Activated T-helper 1 cell treated with anti-CD3 and anti-CD28 coated beads, Interleukin-12 subunit alpha, Interleukin-12 subunit beta, Interleukin-2, Interleukin-4 antibody, amounts not matched to agents 30 ng/mL and 10 ng/mL and 1 ng/mL, durations not matched to agents 14 hours and 24 hours and 36 hours (primary cell): ENCODE measurements at places on chromosomes 4 and X.
A peak's percentile ranks its signal among the peaks of the same experiment; 100 is the strongest.

DNA sequence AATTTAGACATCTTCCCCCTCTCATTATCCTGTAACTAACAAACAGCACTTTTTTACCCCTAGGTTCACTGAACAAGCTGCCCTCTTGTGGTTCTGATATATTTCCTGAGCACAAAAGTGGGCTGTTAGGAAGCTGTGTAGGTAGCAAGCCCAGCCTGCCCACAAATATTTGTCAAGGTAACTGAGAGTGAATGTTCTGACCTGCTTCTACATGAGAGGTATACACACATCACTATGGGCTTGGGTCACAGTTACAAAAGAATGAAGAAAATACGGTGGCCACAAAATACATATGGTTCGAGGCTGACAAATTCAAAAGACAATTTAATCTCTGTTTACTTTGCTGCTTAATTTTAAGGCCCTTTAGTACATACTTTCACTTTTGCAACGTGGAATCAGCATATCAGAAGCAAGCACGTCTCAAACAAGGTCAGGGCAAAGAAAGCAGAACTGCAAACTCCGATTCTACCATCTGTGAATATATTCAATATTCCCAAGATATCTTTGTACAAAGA, 78.7 kb downstream of the RBM47 start:
- peak overlapping the region; percentile 84 for H3K4me3 ChIP-seq
- H3K4me1 ChIP-seq: peaks cover 65% of the 10 kb centered on the region
- H3K27ac ChIP-seq: peak overlapping the region; percentile 81
- peaks cover 4% of the 10 kb centered on the region for H3K36me3 ChIP-seq
- no peaks in the 10 kb centered on the region for H3K27me3 ChIP-seq
- DNase-seq: peak; percentile 37

DNA sequence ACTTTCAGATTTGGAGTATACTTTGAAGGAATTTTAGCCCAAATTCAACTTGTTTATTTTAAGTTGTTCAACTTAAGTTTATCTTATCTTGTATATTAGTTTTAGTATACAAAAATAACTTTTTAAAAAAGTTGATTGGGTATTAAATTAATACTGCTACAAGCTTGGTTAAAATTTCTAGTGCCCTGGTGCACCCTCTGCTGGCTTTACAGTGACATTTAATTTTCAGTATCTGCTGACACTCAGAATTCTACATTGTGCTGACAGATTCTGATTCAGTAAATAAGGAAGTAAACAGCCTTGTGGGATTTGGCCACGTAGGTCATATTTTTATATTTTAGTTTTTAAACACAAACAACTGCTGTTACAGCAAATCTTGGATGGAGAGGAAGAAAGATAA, 2.9 kb downstream of the EDA start:
- H3K4me1 ChIP-seq: peaks cover 19% of the 10 kb centered on the region
- H3K27me3 ChIP-seq: peaks cover 9% of the 10 kb centered on the region
- no peak for DNase-seq
- H3K4me3 ChIP-seq: no peak overlapping the region
- peaks cover 1% of the 10 kb centered on the region for H3K36me3 ChIP-seq

DNA sequence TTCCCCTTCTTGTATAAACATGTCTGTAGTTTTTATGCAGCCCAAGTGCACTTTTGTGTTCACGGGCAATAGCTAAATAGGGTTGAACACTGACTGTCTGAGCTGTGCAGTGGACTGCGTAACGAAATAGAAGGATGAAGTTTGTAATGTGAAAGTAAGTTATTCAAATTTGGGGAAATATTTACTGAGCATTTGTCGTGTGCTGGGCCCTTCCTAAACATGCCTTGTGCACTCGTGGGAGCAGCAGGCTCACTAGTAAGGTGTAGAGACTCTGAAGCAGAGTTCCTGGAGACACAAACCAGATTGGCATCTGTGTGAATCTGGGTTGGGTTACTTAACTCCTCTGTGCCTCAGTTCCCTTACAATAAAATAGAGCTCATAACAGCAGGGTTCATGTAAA, 51.7 kb upstream of the C1QTNF7 start:
- no peak for DNase-seq
- H3K4me1 ChIP-seq: peaks cover 46% of the 10 kb centered on the region
- H3K36me3 ChIP-seq: no peaks in the 10 kb centered on the region
- no peak overlapping the region for H3K27ac ChIP-seq

GRCh38 chr4:168131196-168131595, 38.9 kb downstream of the ANXA10 start:
- H3K36me3 ChIP-seq: no peaks in the 10 kb centered on the region
- H3K4me1 ChIP-seq: no peaks in the 10 kb centered on the region
- H3K27me3 ChIP-seq: peaks cover 2% of the 10 kb centered on the region
- H3K27ac ChIP-seq: no peak overlapping the region
- no peak for DNase-seq

DNA sequence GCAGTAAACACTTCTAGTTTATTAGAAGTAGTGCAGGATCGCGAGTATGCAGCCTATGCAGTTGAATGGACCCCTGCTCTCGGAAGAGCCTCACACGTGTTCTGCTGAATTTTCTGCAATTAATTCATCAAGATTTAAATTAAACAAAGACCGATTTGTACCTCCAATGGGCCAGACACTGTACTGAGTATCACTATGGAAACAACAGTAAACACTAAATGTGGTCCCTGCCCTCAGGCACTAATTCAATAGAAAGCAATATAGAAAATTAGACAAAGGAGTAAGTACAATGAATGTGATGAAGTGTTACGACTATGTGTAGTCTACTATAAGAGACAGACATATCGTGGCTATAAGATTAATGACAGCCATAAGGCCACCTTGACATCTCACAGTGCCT, 740.3 kb upstream of the FRG1 start:
- H3K27me3 ChIP-seq: peaks cover 3% of the 10 kb centered on the region
- H3K4me3 ChIP-seq: no peak overlapping the region
- peaks cover 21% of the 10 kb centered on the region for H3K4me1 ChIP-seq

DNA sequence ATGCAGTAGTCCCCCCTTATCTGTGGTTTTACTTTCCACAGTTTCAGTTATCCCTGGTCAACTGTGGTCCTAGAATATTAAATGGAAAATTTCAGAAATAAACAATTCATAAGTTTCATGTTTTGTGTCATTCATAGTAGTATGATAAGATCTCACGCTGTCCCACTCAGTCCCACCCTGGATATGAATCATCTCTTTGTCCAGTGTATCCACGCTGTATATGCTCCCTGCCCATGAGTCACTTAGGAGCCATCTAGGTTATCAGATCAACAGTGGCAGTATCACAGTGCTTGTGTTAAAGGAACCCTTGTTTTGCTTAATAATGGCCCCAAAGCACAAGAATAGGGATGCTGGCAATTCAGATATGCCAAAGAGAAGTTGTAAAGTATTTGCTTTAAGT, 16.2 kb upstream of the SYTL4 start:
- H3K27me3 ChIP-seq: peaks cover 2% of the 10 kb centered on the region
- no peak for DNase-seq
- H3K27ac ChIP-seq: no peak overlapping the region
- H3K36me3 ChIP-seq: no peaks in the 10 kb centered on the region
- H3K4me1 ChIP-seq: no peaks in the 10 kb centered on the region
- H3K4me3 ChIP-seq: no peak overlapping the region

GRCh38 chr4:98352396-98352795, 91.2 kb downstream of the RAP1GDS1 start:
- no peaks in the 10 kb centered on the region for H3K27me3 ChIP-seq
- no peaks in the 10 kb centered on the region for H3K4me1 ChIP-seq
- peaks cover 26% of the 10 kb centered on the region for H3K36me3 ChIP-seq
- H3K27ac ChIP-seq: no peak overlapping the region
- DNase-seq: no peak
- no peak overlapping the region for H3K4me3 ChIP-seq

DNA sequence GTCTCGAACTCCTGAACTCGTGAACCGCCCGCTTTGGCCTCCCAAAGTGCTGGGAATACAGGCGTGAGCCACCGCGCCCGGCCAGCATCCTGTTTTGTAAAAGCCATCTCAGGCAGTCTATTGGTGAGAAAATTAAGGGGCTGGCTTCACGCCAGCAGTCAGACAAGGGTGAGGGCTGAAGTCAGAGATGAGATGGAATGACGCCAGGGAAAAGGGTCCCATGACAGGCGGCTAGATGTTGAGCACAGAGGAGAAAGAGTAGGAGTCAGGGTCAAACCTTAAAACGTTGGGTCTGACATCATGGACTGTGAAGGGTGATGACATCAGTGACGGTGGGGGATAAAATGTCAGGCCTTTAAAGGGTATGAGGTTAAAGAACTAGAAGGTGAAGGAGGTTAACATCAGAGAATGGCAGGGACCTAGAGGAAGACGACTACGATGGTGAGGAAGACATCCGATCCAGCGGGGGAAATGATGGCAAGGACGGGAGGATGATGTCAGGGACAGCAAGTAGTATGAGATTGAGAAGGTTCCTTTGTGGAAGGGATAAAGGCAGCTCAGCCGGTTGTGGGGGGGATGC, 504 bp upstream of the RBM3 start:
- peaks cover 28% of the 10 kb centered on the region for H3K36me3 ChIP-seq
- no peaks in the 10 kb centered on the region for H3K27me3 ChIP-seq
- H3K27ac ChIP-seq: peak overlapping the region; percentile 100
- no peak for DNase-seq
- H3K4me3 ChIP-seq: peak overlapping the region; percentile 99

- DNase-seq: no peak
- no peak overlapping the region for H3K27ac ChIP-seq
- H3K4me3 ChIP-seq: no peak overlapping the region
These were observed 332.1 kb downstream of the PABPC4L start for GRCh38 chr4:133869486-133869885.

DNA sequence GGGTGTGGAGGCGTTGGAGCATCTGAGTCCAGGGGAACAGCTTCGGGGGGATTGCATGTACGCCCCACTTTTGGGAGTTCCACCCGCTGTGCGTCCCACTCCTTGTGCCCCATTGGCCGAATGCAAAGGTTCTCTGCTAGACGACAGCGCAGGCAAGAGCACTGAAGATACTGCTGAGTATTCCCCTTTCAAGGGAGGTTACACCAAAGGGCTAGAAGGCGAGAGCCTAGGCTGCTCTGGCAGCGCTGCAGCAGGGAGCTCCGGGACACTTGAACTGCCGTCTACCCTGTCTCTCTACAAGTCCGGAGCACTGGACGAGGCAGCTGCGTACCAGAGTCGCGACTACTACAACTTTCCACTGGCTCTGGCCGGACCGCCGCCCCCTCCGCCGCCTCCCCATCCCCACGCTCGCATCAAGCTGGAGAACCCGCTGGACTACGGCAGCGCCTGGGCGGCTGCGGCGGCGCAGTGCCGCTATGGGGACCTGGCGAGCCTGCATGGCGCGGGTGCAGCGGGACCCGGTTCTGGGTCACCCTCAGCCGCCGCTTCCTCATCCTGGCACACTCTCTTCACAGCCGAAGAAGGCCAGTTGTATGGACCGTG, 2.2 kb downstream of the AR start:
- no peak for DNase-seq
- no peak overlapping the region for H3K27ac ChIP-seq
- H3K27me3 ChIP-seq: peaks cover 18% of the 10 kb centered on the region
- no peaks in the 10 kb centered on the region for H3K36me3 ChIP-seq
- no peak overlapping the region for H3K4me3 ChIP-seq
- H3K4me1 ChIP-seq: no peaks in the 10 kb centered on the region

- H3K36me3 ChIP-seq: no peaks in the 10 kb centered on the region
- DNase-seq: no peak
- H3K27me3 ChIP-seq: peaks cover 3% of the 10 kb centered on the region
- H3K4me3 ChIP-seq: no peak overlapping the region
- H3K27ac ChIP-seq: no peak overlapping the region
These were observed 3.0 kb downstream of the ANK2 start for GRCh38 chr4:113052379-113052951.

GRCh38 chr4:85937507-85937906, 422.3 kb downstream of the MAPK10 start:
- no peaks in the 10 kb centered on the region for H3K4me1 ChIP-seq
- H3K27ac ChIP-seq: no peak overlapping the region
- DNase-seq: no peak
- H3K27me3 ChIP-seq: no peaks in the 10 kb centered on the region
- H3K4me3 ChIP-seq: no peak overlapping the region

GRCh38 chr4:121358473-121358872, 22.3 kb downstream of the QRFPR start:
- H3K4me1 ChIP-seq: no peaks in the 10 kb centered on the region
- DNase-seq: no peak
- H3K27ac ChIP-seq: no peak overlapping the region
- H3K27me3 ChIP-seq: peaks cover 13% of the 10 kb centered on the region

GRCh38 chr4:80781431-80781830, 249.1 kb upstream of the BMP3 start:
- H3K4me3 ChIP-seq: no peak overlapping the region
- no peaks in the 10 kb centered on the region for H3K36me3 ChIP-seq
- peaks cover 3% of the 10 kb centered on the region for H3K27me3 ChIP-seq
- no peaks in the 10 kb centered on the region for H3K4me1 ChIP-seq
- no peak for DNase-seq

- H3K27me3 ChIP-seq: no peaks in the 10 kb centered on the region
- no peak overlapping the region for H3K27ac ChIP-seq
- H3K4me3 ChIP-seq: no peak overlapping the region
- no peaks in the 10 kb centered on the region for H3K4me1 ChIP-seq
- H3K36me3 ChIP-seq: no peaks in the 10 kb centered on the region
- DNase-seq: no peak
These were observed 59.1 kb upstream of the MAGEA10 start for GRCh38 chrX:152197465-152197864.

GRCh38 chrX:13087322-13088155, 43.1 kb upstream of the FAM9C start:
- no peaks in the 10 kb centered on the region for H3K27me3 ChIP-seq
- H3K36me3 ChIP-seq: peaks cover 6% of the 10 kb centered on the region
- H3K4me3 ChIP-seq: peak overlapping the region; percentile 79
- H3K27ac ChIP-seq: peak overlapping the region; percentile 100
- DNase-seq: peak; percentile 64
- H3K4me1 ChIP-seq: peaks cover 94% of the 10 kb centered on the region

DNA sequence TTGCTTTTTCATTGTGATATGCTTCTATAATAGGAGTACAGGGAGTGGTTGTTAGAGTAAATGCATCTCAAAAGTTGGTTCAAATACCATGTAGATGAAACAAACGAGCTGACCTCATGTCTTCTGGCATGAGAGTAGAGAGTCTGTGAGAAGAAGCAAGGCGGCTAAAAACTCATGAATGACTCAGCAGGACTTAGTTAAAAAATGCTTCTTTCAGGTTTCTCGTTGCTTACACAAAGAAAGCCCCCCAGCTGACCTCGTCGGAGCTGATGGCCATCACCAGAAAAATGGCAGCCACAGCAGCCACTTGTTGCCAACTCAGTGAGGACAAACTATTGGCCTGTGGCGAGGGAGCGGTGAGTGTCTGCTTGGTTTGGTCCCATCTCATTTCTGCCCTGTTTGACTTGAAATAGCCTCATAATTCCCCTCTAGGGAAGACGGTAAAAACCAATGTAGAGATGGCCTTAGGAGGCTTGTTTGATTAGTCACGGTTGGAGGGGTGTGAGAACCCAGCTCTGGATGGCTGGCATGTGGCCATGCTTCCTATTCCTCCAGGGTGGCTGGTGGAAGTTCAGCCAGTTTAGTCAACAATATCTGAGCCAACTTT, 14.5 kb downstream of the AFP start:
- H3K36me3 ChIP-seq: no peaks in the 10 kb centered on the region
- H3K27me3 ChIP-seq: peaks cover 5% of the 10 kb centered on the region
- DNase-seq: no peak
- no peak overlapping the region for H3K27ac ChIP-seq
- H3K4me3 ChIP-seq: no peak overlapping the region
